M059J (cell line): ENCODE measurements at places on chromosomes 4 and X. TPM values are rescaled to one million over a fixed set of nuclear protein-coding genes. Genes with fewer than 3 reads are reported as not detected.

The UGT8 gene
- 0.10 and 0.39 TPM in 2 replicates for total RNA-seq

The HNRNPD gene
- 45.9 and 88.7 TPM in 2 replicates for total RNA-seq

The PCDH10 gene
- total RNA-seq = 5.3 and 7.9 TPM in 2 replicates

DNA sequence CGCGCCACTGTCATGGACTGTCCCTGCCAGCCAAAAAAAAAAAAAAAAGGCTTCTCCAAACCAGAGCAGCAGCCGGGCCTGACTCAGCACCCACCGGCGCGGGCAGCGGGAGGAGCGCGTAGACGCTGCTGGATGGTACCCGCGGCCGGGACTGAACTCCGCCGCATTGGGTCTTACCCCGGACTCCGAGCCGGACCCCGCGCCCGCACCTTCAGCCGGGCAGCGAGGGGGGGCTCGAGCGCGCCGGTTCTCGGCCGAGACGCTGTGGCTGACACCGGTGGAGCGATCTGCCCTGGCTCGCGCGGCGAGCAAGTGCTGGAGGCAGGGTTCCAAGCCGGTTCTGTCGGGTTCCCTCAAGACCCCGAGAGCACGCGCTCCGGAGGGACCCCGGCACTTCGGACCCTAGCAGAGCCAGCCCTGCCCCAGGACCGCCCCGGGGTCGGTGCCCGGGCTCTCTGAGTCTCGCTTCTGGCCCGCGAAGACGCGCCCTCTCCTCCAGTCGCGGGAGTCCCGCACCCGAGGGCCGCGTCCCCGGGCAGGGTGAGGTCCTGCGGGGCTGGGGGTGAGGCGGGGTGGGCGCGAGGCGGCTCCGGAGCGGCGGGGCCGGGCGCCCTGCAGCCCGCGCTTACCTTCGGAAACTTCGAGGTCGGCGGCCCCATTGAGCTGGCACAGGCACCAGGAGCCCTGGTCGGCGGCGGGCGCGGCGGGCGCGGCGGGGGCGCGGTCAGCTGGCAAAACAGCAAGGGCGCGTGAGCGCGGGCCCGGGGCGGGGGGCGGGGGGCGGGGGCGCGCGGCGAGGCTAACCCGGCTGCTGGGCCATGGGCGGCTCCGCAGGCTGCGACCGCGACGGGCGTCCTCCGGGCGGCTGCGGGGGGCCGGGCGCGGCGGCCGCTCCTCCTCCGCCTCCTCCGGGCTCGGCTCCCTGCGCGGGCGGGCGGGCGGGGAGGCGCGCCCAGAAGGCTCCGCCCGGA lies 11.8 kb upstream of the MAN2B2 start:
- DNase-seq = peak; percentile 52

- no peak for DNase-seq
Measured at GRCh38 chr4:147560625-147561024, 56.6 kb upstream of the TMEM184C start.

DNA sequence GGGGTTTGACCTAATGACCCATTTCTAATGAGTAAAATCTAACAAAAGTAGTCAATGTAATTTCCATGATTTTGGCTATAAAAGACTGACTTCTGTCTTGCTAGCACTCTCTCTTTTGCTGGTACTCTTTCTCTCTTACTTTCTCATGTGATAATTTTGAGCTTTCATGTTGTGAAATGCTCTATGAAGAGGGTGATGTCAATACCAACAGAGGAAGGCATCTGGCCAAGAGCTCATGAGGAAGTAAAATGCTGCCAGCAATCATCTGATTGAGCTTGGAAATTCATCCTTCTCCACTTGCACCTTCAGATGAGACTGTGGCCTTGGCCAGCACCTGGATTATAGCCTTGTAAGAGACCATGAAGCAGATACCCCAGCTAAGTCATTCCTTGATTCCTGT lies 347.7 kb downstream of the HS3ST1 start:
- no peak for DNase-seq

DNA sequence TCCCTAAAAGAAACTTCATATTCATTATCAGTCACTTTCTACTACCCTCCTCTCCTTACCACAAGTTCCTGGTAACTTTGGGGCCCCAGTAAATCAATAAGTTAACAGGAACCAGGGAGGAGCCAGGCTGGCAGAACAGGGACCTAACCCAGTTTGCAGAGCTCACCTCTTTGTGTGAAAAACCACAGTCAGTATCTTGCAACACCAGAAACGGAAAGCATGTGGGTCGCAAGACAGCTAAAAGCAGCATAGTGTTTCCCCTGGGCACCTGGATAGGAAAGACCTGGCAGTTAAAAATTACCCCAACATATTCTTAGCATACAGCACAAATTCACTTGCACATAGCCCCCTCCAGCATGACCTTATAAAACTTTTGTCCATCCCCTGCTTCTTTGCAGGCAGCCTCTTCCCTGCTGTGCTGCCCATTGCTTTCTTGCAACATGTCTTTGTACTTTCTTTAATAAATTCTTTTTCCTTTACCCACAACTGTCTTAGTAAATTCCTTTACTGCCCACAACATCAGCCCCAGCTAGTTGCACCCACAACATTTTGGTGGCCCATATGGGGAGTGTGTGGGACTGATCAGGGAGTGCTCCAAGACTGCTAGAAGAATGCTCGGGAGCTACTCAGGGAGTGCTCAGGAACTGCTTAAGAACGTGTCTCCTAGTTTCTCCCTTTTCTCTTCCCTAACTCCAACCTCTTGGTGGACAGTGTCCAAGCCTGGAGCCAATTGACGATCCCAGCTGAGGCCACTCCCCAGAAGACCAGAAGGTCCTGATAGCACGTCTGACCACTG lies 83.4 kb downstream of the MSN start:
- no peak for DNase-seq

DNA sequence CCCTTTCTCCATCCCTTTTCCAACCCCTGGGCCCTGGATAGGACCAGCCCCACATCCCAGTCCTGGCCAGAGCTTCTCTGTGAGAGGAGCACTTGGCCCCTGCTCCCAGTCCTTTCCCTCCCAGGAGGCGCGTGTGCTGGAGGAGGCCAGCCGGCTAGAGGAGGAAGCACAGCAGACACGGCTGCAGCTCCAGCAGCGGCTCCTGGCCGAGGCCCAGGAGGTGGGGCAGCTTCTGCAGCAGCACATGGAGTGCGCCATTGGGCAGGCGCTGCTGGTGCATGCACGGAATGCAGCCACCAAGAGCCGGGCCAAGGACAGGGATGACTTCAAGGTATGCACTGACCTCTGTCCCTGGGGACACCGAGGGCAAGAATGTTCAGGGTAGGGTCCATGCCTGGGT lies 87.5 kb downstream of the EVC start:
- DNase-seq = no peak

GRCh38 chrX:20361890-20362262 lies 95.2 kb upstream of the RPS6KA3 start:
- peak; percentile 70 for DNase-seq

DNA sequence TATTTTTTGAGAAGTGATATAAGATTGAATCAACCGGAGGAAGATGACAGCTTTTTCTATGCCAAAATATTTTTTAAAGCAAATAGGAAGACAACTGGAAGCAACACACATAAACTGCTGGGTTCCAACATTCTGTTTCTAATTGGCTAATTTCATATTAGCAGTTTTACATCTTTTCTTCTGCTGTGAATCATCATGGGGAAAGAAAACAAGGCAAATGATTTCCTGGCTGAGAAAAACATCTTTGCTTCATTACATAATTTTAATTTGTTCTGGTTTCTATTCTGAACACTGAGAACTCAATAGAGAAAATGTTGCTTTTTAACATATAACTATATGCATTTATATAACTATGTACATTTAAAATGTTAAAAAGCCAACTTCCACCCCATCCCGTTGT lies 2518.5 kb downstream of the ARAP2 start:
- no peak for DNase-seq

DNA sequence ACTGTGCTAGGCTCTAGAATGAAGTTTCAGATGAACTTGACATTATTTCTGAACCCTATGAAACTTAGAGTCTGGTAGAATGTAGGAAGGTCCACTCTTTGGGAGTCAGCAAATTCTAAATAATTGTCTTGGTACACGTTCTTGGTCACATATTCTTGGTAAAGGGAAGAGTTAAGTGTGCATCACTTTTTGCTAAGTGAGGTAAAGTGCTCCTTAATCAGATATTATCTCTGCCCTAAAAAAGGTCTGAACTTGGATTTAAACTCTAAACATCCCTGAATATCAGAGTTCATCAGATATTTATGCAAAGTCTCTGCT lies 7.2 kb downstream of the OCIAD2 start:
- no peak for DNase-seq

GRCh38 chrX:38868321-38868720 lies 67.1 kb downstream of the MID1IP1 start:
- DNase-seq = no peak
